ENCODE measurements at places on chromosomes 16 and 17.

GRCh38 chr17:48722915-48723422 lies at the start of gene PRAC2:
TSS of gene PRAC2 (plus strand) at chr17:48723185. CDS start at chr17:48724411, 1,226 bp downstream.
- no peak for DNase-seq

DNA sequence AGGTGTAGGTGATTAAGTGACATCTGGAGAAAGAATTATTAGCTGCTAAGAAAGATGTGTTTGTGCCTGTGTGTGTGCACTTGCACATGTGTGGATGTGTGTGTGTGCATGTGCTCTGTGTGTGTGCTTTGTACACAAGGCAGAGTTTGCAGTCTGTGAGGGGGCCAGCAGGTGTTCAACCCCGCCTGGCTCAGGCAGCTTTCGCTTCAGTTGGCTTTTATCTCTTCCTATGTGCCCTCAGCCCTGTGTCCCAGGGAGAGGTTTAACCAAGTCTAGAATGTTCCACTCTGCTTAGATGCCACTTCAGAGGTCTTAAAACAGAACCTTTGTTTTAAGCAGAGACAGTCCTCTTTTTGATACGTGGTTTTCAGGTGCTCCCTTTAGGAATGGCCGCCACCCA lies 58.8 kb downstream of the CDH13 start:
- no peak for DNase-seq

DNA sequence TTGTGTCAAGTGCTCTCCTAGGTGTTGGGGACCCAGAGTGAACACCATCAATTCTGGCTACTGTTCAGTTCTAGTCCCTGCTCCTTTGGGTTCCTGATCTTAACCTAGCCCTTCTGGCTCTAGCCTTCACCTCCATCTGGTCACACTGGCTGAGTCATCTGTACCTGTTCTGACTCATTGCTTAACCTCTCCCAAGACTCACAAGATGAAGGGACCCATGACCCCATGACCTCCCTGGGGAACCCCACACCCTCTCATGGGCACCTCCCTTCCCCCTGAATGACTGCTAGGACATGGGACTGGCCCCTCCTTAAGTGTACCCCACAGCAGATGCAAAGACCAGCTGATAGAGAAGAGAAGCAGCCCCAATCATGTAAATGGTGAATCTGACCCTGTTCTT lies 345.8 kb upstream of the CDH5 start:
- no peak for DNase-seq

DNA sequence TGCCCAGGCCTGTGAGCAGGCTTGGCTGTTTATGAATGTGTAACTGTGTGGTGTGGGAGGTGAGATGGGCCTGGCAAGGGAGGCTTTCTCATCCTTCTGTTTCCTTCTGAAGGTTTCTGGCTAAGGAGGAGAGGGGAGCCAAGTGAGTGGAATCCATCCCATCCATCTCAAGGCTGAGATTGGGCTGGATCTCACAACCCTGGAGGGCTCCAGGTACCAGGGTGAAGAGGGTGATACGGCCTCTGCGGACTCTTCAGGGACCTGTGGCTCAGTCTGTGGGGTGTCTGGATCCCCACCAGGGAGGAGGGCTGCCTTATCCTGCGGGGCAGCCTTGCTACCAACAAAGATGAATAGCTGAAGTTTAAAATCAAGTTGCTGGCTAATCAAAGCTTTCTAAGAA lies 7.0 kb downstream of the ZNF629 start:
- no peak for DNase-seq

GRCh38 chr17:40063187-40063771 lies 514 bp downstream of the THRA start:
- no peak for DNase-seq

DNA sequence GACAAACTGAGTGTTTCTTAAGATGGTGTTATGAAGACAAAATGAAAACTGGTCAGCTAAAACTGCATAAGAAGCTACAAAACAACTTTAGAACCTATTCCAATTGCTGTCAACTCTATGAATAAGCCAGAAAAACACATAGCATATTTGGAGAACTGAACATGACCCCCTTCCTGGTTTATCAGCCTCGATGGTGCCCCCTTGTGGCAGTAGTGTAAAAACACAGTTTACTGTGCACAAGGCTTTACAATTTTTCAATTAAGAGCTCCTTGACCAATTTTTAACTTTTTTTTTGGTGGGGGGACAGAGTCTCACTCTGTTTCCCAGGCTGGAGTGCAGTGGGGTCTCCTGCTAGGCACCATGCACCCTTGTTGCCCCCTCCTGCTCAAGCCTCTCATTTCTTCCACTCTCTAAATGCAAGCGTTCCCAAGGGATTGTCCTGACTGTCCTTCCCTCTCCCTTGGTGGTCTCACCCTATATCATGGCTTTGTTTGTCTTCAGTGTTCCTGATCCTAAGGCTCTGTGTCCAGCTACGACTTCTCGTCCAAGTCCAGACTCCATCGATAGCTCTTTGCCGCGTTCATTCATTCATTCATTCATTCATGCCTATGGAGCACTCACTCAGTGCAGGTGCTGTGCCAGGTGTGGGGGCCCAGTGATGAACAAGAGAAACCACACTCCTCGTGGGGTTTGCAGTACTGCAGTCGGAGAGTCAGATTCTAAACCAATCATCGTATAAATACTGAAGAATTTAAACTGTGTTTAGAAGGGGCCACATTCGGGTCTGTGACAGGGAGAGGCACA lies 7.5 kb downstream of the EIF1 start:
- DNase-seq: peak; percentile 74

DNA sequence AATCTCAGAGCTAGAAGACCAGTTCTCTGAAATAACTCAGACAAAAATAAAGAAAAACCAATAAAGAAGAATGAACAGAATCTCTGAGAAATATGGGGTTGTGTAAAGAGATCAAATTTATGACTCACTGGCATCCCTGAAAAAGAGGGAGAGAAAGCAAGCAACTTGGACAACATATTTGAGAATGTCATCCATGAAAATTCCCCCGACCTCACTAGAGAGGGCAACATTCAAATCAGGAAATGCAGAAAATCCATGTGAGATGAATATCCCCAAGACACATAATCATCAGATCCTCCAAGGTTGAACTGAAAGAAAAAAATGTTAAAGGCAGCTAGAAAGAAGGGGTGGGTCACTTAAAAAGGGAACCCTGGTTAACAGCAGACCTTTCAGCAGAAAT lies 32.1 kb downstream of the TANC2 start:
- no peak for DNase-seq

- no peak for DNase-seq
These were observed 274.3 kb upstream of the XYLT1 start for GRCh38 chr16:17744921-17745572.

- DNase-seq: no peak
These were observed 12.1 kb downstream of the GUCY2D start for GRCh38 chr17:8014558-8014850.

DNA sequence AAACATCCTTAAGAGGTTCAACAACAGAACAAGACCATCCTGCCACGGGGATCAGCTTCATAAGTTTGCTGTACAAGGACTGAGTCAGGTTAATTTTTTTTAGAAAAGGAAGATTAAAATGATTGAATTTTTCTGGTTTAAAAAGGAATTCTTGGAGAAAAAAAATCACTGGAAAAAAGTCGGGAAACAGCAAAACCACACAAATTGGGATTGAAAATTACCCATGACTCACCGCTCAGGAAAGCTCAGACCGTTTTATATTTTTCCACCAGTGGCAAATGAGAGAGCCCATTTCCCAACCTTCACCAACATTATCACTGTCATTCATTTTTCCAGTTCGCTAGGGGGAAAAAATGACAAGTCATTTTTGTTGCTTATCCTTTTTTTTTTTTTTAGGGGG lies 46.6 kb downstream of the MRM3 start:
- DNase-seq: no peak

- no peak for DNase-seq
These were observed 154.7 kb upstream of the CACNG3 start for GRCh38 chr16:24101431-24101830.

DNA sequence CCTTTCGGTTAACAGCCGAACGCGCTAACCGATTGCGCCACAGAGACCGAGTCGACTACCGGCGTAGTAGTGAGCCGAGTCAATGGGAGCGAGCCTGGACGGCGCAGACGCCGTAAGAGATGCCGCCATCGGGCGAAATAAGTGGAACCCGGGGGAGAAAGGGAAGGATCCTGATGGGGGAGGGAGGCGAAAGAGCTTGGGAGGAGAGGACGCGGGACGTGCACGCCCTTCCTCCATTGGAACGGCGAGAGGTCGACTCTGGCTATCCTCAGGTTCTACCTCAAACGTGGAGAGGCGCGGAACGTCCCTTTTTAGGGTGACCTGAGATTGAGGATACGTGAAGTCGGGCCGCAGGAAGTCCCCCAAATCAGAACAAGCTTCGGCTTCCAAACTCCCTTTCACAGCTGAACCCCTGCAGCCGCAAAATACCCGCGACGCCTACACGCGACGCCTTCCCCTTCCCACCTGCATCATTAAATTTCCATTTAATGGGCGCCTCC lies 683 bp upstream of the PSMB3 start:
- peak; percentile 62 for DNase-seq

DNA sequence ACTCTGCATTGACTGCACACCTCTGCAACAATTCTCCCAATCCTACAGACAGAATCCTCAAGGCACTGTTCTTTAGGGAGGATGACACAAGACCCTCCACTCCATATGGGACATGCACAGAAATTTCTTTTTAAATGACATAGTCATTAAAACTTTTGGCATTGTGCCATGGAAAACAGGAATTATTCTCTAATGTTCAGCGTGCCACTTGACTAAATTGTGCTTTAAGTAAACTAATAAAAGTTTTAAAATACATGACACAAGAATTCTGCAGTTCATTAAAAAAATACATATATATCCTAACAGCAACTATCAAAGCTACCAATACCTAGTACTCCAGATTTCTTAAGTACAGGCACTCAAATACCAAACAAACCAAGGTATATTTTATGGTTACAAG lies 16.0 kb downstream of the CEP112 start:
- DNase-seq: no peak

GRCh38 chr16:1494129-1494640 lies 1.0 kb downstream of the TELO2 start:
- DNase-seq: no peak

DNA sequence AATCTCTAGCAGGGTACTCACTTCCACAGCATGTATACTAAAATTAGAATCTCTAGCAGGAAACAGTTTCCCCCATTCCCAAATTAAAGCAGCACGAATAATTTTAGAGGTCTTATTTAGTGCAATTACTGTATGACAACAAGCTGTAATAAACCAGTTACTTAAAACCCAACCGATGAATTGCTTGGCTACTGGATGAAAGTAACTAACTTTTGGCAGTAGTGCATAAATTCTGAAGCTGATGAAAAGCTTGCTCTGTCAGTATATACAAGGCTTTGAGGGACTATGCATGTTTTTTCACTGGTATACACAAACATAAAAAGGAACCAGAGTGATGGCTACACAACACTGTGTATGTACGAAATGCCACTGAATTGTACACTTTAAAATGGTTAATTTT lies 89.4 kb downstream of the CFDP1 start:
- DNase-seq: no peak

DNA sequence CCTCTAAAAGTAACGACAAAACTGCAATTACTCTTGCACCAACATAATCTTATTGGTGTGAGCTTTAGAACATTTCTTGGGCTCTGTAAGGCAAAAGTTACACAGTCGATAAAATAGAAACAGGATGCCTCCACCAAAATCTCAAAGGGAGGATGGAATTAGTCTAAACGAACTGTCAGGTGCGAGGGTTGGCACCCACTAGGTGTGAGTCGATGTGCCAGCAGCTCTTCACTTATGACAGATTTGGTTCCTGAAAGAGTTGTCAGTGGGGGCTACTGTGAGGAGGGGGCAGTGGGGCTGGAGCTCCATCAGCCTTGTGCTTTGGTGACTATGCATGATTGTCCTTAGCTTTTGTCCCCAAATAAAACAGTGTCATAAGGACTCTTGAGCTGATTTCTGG lies 422.9 kb downstream of the TMEM114 start:
- no peak for DNase-seq

- DNase-seq: no peak
These were observed 234.7 kb upstream of the IRX3 start for GRCh38 chr16:54521327-54521726.

DNA sequence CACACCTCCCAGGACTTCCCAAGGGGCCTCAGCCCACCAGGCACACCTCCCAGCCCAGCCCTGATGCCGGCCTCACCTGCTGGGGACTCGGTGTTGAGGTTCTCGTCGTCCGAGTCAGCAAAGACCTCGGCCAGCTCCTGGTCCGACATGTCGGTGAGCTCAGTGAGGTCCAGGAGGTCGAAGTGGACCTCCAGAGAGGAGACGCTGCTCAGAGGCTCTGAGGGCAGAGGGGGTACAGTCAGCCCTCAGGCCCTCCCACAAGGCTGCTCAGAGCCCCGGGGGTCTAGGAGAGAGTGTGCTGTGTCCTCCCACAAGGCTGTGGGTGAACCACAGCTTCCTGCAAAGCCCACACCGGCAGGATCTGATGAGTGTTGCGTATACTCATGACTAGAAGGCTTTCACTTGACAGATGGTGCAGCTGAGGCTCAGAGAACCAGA lies 10.5 kb downstream of the DBNDD1 start:
- peak; percentile 32 for DNase-seq

DNA sequence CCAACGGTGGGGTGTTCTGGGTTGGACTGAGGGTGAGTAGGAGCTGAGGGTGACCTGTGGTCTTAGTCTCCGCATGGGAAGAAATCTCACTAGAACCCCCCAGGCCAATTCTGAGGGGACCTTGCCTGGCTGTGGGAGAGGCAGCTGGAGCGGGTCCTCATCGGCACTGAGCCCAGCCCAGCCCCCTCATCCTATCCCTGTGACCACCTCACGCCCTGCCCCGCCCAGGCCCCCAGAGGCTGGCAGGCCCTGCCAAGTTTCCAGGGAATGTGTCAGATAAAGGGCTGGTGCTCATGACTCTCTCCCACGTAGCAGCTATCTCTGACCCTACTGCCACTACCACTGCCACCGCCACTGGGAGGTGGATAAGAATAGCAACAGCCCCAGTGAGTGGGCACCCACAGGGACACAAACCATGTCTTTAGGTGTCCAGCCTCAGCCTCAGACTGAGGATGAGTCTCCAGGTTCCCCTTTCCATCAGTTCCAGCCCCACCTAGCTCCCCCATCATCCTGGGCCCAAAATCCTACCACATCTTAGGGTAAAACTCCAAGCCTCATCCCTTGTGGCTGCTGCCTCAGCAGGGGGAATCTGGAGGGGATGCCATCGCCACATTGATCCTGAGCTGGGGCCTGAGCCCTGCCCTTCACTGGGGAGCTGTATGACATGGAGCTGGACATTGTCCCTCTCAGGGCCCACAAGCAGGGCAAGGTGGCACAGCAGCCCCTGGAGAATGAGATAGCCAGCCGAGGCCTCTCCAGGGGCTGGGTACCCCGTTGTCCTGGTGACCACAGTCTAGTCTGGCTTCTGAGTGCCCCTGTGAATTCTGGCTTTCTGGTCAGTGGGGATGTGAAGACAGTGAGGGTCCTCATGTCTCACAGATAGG lies 14.9 kb downstream of the CDH16 start:
- DNase-seq: no peak
